ENCODE measurements at places on chromosomes 6 and 20.

GRCh38 chr6:12288914-12289313 lies 1.2 kb upstream of the EDN1 start:
- DNase-seq: no peak

DNA sequence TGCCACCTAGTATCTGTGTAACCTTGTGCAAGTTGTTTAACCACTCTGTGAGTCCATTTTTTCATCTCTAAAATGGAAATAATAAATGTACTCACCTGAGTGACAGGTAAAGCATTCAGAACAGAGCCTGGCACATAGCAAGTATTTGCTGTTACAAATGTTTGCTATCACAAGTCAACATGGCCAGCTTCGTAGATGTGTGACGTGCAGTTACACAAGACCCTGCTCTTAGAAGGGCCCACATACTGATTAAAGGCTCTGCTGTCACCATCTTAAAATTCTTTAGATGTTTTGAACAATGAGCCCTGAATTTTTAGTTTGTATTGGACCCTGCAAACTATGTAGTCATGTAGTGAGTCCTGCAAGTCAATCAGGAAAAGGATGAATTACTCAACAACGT lies 40.4 kb upstream of the KIAA1586 start:
- no peak for DNase-seq

GRCh38 chr20:13264907-13265306 lies 43.8 kb downstream of the ISM1 start:
- DNase-seq: no peak

GRCh38 chr6:31896856-31897611 lies 464 bp downstream of the EHMT2 start:
- no peak for DNase-seq

GRCh38 chr6:65052626-65053025 lies 654.4 kb downstream of the EYS start:
- no peak for DNase-seq

GRCh38 chr20:62142252-62143080 lies 728 bp downstream of the PSMA7 start:
- no peak for DNase-seq

DNA sequence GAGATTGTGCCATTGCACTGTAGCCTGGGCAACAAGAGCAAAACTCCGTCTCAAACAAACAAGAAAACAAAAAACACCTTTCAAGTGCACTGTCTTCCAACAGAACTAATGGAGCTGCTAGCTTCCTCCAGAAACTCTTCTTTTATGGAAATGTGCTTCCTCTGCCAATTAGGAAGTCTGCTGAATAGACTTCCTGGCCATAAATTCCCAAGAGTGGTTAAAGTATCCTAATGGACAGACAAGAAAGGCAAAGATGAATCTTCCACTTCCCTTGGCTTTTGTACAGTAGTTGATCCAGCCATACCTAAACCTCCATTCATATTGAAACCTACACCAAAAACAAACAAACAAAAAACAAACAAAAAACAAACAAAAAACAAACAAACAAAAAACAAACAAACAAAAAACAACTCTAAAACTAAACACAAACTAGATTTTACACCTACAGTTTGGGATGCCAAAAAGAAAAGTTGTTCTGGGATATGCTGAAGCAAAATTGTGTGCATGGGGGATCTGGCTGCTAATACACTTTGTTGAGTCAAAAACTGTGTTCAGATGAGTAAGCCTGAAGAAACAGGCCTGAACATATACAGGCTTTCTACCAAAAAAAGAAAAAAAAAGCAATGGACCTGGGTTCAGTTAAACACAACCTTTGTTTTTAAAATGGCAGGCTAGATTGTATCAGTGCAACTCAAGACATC lies 59.8 kb upstream of the CARMIL1 start:
- no peak for DNase-seq

- no peak for DNase-seq
These were observed 132.0 kb downstream of the CDK19 start for GRCh38 chr6:110683241-110683640.

DNA sequence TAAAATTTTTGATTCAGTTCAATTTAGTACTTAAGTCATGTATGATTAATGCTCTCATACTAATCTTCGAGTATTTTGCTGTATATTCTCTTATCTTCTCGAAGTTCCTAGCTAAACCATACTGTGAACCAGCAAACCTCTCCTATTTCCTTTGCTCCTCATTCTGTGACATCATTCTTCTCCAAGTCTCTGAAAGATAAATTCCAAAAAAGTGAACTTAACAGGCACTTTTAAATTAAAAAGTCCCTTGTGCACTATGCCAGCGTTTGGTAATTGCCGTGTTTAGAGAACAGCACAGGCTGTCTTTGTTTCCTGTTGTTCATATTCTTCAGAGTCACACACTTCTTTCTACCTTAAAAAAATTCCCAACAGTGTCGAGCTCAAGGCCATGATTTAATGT lies 188.4 kb upstream of the PHACTR1 start:
- no peak for DNase-seq

GRCh38 chr20:31819083-31819784 lies at the start of gene MYLK2:
MYLK2 (plus strand) TSS chr20:31819356; CDS start chr20:31819581, 225 bp downstream.
- DNase-seq: no peak

GRCh38 chr6:153814136-153814535 lies 224.9 kb upstream of the OPRM1 start:
- DNase-seq: no peak

GRCh38 chr20:4944518-4945313 lies 56.6 kb downstream of the SLC23A2 start:
- DNase-seq: no peak

DNA sequence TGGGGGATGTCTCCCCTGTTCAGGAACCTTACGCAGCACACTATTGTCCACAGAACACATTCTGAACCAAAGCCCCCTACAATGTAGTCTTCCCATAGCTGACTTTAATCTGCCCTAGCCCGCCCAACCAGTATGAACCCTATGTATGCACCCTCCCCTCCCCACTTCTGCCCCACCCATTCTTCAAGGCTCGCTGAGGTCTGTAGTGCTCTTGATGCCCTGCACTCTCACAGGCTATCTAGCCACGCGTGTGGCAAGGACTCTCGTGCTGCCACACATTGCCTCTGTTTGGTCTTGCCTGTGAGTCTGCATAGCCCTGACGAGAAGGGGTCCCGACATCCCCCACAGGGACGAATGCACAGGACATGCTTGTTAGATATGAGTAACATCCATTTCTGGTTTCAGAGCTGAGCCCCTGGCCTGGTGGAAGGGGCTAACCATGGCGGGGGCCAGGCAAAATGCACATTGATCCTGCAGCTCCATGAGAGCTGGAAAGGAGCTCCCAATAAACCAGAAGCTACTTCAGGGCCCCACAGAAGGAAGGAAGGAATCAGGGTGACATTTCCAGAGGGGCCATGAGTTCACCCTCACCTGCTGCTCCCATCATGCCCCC lies 22.6 kb downstream of the MOCS1 start:
- DNase-seq: no peak

- DNase-seq: no peak
These were observed 8.1 kb upstream of the ID1 start for GRCh38 chr20:31596831-31597480.

- no peak for DNase-seq
These were observed 50.4 kb upstream of the CTNNBL1 start for GRCh38 chr20:37643400-37643799.

- no peak for DNase-seq
These were observed 143.1 kb upstream of the GGTLC1 start for GRCh38 chr20:24131684-24132083.

- no peak for DNase-seq
These were observed 27.8 kb downstream of the HDDC2 start for GRCh38 chr6:125273965-125274364.

DNA sequence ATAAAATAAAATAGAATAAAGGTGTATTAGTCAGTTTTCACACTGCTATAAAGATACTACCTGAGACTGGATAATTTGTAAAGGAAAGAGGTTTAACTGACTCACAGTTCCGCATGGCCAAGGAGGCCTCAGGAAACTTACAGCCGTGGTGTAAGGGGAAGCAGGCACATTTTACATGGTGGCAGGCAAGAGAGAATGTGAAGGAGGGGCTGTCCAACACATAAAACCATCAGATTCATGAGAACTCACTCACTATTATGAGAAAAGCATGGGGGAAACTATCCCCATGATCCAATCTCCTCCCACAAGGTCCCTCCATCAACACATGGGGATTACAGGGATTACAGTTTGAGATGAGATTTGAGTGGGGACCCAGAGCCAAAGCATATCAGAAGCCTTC lies 41.1 kb upstream of the BCAS1 start:
- DNase-seq: no peak

DNA sequence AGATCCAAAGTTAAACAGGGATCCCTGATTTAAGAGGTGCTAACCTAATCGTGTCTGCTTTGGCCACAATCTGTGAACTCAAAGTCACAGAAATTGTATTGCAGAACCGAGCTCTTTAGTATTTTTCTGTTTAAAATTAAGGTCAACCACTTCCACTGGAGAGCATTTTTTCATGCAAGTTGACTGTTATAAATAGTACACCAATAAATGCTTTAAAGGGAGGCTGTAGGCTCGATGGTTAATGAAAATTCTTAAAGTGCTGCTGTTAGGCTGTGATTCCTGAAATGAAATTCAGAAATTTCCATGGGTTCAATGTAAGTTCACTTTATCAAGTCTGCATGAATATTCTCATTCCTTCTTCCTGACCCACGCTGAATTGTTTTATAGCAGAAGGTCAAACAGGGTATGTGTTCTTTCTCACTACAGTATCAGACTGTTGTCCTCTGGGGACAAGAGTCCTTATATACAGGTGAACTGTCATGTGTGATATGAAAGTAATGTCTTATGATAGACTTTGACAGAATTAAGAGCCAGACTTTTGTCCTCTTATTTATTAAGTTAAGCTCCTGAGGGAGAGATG lies 92.5 kb upstream of the HDGFL1 start:
- DNase-seq: no peak

GRCh38 chr6:88374553-88374952 lies 208.4 kb upstream of the CNR1 start:
- DNase-seq: no peak

DNA sequence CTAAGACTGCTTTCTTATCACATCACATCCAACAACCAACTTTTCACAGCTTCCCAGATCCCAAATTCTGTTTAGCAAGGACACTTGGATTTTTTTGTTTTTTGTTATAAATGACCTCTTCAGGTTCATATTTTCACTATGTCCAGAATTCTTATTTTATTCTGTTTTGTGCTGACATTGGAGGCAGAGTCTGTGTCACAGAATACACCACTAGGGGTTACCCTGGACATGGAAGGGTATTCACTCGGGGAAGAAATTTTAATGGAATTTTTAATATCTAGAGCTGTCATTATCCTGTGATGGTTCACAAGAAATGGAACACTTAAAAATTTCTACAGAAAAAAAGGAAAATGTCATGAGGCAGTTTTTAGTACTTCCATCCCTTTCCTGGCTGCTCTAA lies 12.0 kb upstream of the SLC2A12 start:
- DNase-seq: no peak

DNA sequence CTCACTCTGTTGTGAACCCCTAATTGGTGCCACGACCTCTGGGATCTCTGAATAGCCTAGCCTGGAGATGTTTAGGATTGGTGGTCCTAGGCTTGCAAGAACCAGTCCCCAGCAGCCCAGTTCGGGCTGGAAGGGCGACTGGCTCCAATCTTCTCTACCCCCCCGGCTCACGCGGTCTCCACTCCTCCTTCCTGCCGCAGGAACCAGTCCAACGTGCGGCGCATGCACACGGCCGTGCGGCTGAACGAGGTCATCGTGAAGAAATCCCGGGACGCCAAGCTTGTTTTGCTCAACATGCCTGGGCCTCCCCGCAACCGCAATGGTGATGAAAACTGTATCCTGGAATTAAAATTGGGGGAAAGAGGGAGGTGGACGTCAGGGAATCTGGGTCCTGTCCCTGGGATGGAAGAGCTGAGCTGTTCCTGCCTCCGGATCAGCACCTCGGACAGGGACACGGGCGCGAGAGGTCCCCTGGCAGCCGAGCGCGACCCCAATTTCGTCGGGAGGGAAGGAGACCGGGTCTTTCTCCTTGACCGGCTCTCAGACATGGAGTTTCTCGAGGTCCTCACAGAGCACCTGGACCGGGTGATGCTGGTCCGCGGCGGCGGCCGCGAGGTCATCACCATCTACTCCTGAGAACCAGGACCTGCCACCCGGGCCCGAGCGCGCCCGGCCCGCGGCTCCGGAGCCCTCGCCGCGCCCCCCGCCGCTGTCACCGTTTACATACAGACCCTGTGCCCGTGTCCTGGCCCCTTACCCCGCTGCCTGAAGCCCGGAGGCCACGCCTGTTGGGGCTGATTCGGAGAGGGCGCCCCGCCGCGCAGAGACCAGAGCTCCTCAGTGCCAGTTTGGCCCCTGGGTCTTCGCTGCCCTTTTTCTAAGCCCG lies 28.2 kb downstream of the SLC12A5 start:
- DNase-seq: no peak

GRCh38 chr20:11556410-11556809 lies 361.3 kb upstream of the BTBD3 start:
- no peak for DNase-seq

DNA sequence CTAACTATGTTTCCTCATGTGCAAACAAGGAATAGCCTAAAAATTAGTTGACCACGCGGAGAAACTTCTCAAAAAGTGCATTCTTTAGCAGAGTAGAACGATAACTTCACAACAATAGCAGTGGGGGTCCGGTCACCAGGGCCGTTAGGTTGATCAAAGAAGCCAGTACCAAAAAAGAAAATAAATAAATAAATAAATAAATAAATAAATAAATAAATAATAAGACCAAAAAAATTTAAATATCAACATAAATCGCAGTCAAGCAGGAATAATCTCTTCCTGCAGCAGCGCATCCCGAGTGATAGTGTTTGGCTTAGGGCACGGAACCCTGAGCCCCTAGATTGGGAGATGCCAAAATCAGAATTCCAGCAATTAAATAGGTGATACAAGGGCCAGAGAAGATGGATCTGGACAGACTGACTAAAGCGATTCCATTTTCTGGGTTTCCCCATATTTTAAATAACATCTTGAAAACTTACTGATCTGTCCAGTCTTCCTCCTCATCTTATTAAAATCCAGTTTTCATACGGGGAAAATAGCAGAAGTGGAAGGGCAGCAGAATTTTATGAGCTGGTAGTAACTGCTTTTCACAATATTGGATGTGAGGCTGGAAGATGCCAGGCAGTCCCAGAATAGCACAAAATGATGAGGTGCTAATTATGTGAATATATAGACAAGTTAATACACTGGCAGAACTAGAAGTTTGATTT lies 4.4 kb upstream of the OLIG3 start:
- DNase-seq: no peak

- no peak for DNase-seq
These were observed 119.1 kb upstream of the MAP7 start for GRCh38 chr6:136669299-136669699.

GRCh38 chr20:64057628-64058498 lies 5.1 kb upstream of the TCEA2 start:
- no peak for DNase-seq
